SJSA1 (cell line): ENCODE measurements at places on chromosomes 7 and 10. TPM values are rescaled to one million over a fixed set of nuclear protein-coding genes. Genes with fewer than 3 reads are reported as not detected.

- DNase-seq: no peak
Observed at GRCh38 chr10:49186613-49187012, 1.6 kb downstream of the TMEM273 start.

GRCh38 chr7:33432821-33433220, 303.5 kb downstream of the BBS9 start:
- no peak for DNase-seq

DNA sequence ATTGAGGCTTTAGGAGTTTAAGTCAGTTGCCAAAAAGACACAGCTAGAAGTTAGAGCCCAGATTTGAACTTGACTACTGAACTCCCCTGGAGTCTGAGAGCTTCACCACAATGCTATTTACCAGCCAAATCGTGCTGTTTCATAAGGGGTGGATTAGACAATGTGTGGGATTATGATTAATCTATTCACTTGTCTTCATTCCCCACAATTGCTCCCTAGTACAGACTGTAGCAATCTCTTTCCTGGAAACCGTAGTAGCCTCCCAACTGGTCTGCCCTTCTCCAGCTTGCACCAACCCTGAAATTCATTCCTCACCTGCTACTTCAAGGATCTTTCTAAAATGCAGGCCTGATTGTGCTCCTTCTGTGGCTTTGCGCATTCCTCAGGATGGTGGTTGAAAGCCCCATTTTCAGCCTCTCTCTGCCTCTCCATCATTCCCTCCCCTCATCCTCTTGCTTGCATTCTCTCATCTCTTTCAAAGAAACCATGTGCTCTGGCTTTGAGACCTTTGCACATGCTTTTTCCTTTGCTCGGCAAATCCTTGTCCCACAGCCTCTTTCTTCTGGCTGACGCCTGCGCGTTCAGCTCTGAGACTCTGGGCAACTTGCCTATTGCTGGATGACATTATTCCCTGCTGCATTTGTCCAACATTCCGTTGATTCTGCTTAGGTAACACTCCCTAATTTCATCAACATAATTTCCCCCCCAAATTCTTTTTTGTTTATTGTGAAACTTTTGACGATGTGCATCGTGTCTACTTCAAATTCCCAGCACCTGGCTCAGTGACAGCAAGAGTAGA, 145.1 kb downstream of the ADRA2A start:
- DNase-seq: no peak

DNA sequence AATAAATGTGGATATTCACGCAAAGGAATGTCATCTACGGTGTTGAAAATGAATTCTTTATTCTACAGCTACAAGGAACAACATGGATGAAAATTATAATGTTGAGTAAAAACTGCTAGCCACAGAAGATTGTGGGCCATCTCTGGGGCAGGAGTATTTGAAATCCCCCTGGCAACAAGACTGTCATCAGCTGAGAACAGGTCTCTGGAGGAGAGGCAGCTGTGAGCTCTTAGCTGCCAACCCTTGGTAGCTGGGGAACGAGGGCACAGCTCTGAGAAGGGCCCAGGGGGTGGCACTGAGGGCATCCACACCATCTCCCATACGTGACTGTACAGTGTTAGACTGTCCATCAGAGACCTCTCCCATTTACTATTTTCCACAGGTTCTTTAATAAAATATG, 340.1 kb upstream of the MGMT start:
- DNase-seq: peak; percentile 15

- DNase-seq: no peak
Observed at GRCh38 chr7:71871446-71871845, 540.7 kb downstream of the CALN1 start.

DNA sequence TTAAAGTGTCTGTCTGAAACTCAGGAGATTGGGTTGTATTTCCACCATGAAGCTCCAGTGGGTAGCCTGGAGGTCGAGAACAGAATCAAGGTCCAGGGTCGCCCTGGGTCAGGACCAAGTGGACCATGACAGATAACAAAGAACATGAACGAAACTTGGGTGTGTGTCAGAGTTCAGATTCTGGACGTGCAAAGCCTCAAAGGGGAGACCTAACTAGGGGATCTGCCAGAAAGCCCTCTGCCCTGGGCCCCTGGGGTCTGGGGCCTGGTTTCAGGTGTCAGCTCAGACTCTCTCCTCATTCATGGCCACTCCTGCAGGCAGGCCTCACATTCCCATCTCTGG, 1.6 kb downstream of the RASSF4 start:
- peak; percentile 27 for DNase-seq

- DNase-seq: peak; percentile 60
Observed at GRCh38 chr10:69757553-69758309, 44.0 kb upstream of the COL13A1 start.

GRCh38 chr10:87864496-87865059, 1.2 kb downstream of the PTEN start:
- DNase-seq: no peak

- no peak for DNase-seq
Observed at GRCh38 chr7:43195768-43196167, 83.3 kb downstream of the HECW1 start.

DNA sequence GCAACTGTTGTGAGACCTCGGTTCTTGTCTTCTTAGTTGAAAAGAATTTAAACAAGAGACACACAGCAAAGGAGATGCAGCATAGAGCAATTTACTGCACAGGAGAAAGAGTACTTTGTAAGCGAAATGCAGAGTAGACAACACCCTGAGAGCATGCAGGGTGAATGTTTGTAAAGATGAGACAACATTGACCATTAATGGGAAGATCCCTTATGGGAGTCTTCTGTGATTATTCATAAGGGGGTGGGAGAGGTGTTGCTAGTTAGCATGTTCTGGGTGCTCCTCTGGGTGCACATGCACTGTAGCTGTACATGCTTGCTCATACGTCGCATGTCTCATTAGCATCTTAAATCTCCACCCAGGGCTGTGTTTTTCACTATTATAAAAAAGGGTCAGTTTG, 62.3 kb downstream of the CLRN3 start:
- no peak for DNase-seq

GRCh38 chr7:149823191-149823630, 15.0 kb upstream of the ZNF862 start:
- DNase-seq: no peak

- no peak for DNase-seq
Observed at GRCh38 chr10:118542745-118543144, 52.7 kb downstream of the PRLHR start.

GRCh38 chr10:6347391-6347951, 144.7 kb downstream of the PFKFB3 start:
- DNase-seq: peak; percentile 46

DNA sequence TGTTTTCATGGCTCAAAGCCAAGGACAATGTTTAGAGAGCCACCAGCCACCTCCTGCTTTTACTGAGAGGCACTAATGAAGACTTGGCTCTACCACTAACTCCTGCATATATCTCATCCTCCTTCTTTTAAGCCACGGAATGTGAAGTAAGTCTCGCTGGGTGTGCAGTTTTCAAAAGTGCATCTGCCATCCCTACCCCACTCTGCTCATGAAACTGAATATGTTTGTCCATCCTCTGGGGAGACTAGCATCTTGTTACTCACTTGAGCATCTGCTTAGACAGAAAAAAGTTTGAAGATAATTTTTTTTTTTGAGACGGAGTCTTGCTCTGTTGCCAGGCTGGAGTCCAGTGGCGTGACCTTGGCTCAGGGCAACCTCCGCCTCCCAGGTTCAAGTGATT, 40.8 kb downstream of the EPDR1 start:
- no peak for DNase-seq

- no peak for DNase-seq
Observed at GRCh38 chr7:95213809-95214492, 110.4 kb downstream of the PON1 start.

DNA sequence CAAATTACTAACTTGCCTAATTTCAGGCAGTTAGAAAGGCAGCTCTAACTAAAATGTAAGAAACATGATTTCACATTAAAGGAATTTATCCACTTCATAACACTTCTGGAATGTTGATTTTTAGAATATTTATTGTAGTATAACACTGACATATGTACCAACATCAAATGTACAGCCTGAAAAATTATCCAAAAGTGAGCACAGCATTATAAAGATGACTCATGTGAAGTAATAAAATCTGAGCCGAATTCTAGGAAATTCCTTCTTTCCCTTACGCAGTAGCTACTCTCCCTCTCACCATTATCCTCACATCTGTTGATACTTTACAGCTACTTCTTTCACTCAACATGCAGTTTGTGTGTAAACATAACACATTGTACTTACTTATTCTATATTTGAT, 610.6 kb downstream of the ZWINT start:
- DNase-seq: no peak

DNA sequence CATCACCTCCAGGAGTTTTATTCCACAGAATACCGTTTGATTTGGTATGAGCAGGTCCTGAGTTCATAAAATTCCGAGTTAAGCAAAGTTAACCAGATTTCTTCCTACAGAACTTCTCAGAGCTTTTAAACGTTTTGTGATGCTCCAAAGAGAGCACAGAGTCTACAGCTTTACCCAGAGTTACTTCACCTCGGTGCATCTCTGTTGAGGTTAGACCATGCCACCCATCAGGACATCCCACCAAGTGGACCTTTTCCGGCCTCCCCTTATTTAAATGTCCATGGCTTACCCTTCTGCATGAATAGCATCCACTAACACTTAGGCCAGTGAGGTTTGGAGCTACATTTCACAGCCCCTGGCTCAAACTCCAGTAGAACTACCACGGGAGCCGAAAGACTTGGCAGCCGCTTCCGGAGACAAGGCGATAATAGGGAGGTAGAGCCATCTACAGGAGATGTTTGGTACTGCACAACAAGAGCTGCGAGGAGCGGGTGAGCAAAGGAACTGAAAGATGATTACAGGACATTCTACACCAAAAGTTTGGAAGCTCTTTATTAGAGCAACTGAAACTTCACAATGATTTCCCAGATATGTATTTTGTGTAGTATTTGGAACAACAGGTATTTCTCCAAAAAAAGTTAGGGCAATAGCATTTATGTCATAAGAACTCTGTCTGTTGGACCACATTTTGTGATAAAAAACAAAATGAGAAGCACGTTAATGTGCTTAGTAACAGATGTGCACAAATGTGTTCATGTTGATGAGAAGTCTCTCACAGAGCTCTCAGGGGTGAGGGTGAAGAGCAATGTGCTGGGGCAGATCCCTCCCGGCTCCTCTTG, 174.7 kb downstream of the HERPUD2 start:
- DNase-seq: peak; percentile 50

- DNase-seq: no peak
Observed at GRCh38 chr10:24448351-24448999, 239.5 kb downstream of the KIAA1217 start.

GRCh38 chr10:8402576-8402975, 348.1 kb downstream of the GATA3 start:
- DNase-seq: no peak

- no peak for DNase-seq
Observed at GRCh38 chr7:82444220-82444909, 788 bp upstream of the CACNA2D1 start.

DNA sequence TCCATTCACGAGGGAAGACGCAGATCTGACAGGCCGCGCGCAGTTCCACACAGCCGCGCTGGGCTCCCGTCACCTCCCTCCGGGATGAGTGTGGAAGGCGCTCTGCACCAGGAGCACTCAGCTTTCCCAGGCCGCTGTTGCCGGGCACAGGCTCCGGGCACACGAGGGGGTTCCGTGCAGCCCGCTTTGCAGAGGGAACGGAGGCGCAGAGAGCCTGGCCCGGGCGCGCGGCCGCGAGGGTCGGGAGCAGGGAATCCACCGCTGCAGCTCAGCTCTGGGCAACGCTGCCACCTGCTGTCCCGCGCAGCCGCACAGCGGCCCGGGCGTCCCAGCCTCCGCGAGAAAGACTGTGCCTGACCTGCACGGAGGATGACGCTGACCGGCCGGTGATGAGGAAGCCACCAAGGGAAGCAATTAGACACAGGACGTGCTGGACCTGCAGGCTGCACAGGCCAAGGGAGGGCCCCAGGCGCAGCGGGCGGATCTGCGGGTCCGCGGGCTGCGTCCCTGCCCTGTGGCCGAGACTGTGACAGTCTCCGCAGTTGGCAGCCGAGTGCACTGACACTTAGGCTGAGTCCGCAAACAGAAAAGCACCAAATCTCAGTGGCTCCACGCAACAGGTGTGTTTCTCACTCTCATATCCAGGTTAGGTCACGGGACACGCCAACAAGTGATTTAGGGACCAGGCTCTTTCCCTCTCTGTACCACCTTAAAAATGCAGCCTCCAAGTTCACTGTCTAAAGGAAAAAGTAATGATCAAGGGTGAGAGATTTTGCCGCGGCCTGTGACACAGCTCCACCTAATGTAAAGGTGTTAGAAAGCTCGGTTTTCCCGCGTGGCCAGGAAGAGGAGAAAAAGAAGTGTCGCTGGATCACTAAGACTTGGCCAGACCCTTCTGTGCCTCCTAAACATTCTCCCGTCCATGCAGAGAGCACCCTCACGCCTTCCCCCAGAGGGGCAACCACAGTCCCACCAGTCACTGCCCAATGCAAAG, 94.5 kb downstream of the SEC61G start:
- no peak for DNase-seq

- DNase-seq: no peak
Observed at GRCh38 chr10:106636766-106637491, 527.6 kb downstream of the SORCS1 start.

DNA sequence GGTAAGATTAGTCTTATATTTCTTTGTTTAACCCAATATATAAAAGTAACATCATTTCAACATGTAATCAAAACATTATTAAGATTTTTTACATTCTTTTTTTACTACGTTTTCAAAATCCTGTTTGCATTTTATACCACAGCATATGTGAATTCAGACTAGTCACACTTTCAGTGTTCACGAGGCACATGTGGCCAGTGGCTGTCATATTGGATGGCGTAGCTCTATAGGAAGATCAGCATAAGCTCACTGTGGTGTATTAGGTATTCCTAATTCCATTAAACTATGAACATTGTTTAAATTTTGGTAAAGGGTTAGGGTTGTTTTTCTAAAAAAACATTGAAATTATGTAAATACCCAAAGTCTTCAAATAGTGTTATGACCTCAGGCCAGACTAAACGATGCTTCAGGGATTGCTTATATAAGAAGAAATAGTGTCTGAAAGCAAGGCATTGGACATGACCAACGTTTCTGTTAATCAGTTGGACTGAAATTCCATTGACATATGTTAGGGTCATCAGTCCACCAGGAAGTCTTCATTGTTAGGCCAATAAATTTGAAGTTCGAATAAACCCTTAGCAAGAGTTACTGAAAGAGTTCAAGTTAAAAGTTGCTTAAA, 97.0 kb downstream of the BICC1 start:
- no peak for DNase-seq

- DNase-seq: peak; percentile 14
Observed at GRCh38 chr7:47552621-47553020, 29.3 kb downstream of the TNS3 start.

CALN1 gene
- not detected in 2 replicates for total RNA-seq

TMEM184A gene
- 1.8 and 3.2 TPM in 2 replicates for total RNA-seq

SMKR1 gene
- total RNA-seq: 1.7 TPM in 1 of 2 replicates, not detected in the other

FAM24B gene
- 5.2 and 11.7 TPM in 2 replicates for total RNA-seq
